H9 (cell line): ENCODE measurements at places on chromosomes 1 and 21. TPM values are rescaled to one million over a fixed set of nuclear protein-coding genes. Genes with fewer than 3 reads are reported as not detected.
A peak's percentile ranks its signal among the peaks of the same experiment; 100 is the strongest.

The ANGPTL3 gene
- not detected in 2 replicates for total RNA-seq

The AUNIP gene
- total RNA-seq = 22.0 and 22.2 TPM in 2 replicates

The OR2T35 gene
- total RNA-seq = not detected in 2 replicates

The GBP7 gene
- total RNA-seq = not detected in 2 replicates

The RIPPLY3 gene
- 1.7 and 1.9 TPM in 2 replicates for total RNA-seq

The CELF3 gene
- total RNA-seq = 0.90 and 1.0 TPM in 2 replicates

The SPRR4 gene
- not detected in 2 replicates for total RNA-seq

The KRTAP21-2 gene
- total RNA-seq = not detected in 2 replicates

The FAM163A gene
- total RNA-seq = 0.44 and 0.46 TPM in 2 replicates

The RAB7B gene
- total RNA-seq = 0.68 and 0.83 TPM in 2 replicates

- no peak overlapping the region for H3K27ac ChIP-seq
- H3K4me3 ChIP-seq = no peak overlapping the region
- H3K36me3 ChIP-seq = no peaks in the 10 kb centered on the region
- no peak for DNase-seq
- no peaks in the 10 kb centered on the region for H3K27me3 ChIP-seq
Observed at GRCh38 chr1:175341631-175342429, 149.3 kb upstream of the KIAA0040 start.

DNA sequence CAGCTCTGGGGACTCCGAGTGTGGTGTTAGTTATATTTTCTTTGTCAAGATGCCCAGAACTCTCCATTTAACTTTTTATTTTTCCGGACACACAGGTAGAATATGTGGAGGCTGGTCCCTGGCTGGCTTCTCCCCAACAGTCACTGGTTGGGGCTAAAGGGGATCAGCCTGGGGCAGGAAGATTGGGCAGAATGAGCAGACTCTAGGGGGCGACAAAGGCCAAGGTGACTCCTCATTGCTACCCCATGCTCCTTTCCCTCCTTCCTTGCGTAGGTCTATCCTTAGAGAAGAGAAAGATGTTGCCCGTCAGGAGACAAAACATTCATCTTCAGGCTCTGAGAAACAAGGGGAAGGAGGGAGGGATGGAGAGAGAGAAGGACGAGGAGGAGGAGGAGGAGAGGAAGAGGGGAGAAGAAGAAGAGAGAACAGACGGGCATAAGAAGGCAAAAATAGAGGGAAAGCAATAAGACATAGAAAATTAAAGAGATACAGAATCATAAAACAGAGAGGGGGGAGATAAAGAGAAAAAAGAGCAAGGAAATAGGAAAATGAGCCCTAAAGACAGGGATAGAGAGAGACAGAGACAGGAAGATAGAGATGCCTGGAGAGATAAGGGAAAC is 89.9 kb downstream of the FOXD2 start:
- peak; percentile 55 for DNase-seq
- no peak overlapping the region for H3K4me3 ChIP-seq
- no peaks in the 10 kb centered on the region for H3K36me3 ChIP-seq
- H3K27me3 ChIP-seq = no peaks in the 10 kb centered on the region; the same call in 1 of the 2 replicates

GRCh38 chr1:31583082-31583994 is 7.0 kb downstream of the TINAGL1 start:
- peaks cover 10% of the 10 kb centered on the region; the same call in 1 of the 2 replicates for H3K4me1 ChIP-seq
- H3K27ac ChIP-seq = no peak overlapping the region
- H3K36me3 ChIP-seq = no peaks in the 10 kb centered on the region
- H3K4me3 ChIP-seq = no peak overlapping the region
- DNase-seq = no peak

DNA sequence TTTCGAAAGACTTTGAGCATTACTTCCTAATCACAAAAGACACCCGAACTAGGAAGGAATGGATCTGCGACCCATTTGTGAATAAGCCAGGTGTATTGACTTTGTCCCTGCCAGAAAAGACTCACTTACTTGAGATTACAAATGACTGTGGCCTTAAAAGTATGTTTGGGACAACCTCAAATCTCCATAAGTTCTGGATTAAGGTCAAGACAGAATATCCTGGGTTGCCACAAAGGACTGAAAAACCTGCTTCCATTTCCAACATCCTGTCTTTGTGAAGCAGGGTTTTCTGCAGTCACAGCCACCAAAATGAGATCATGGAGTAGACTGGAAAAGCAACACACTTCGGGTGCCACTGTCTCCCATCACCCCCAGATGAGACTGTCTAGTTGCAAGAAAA is 537.4 kb upstream of the ZRANB2 start:
- H3K4me3 ChIP-seq = no peak overlapping the region
- H3K27ac ChIP-seq = no peak overlapping the region
- H3K27me3 ChIP-seq = no peaks in the 10 kb centered on the region
- DNase-seq = no peak
- no peaks in the 10 kb centered on the region for H3K4me1 ChIP-seq

DNA sequence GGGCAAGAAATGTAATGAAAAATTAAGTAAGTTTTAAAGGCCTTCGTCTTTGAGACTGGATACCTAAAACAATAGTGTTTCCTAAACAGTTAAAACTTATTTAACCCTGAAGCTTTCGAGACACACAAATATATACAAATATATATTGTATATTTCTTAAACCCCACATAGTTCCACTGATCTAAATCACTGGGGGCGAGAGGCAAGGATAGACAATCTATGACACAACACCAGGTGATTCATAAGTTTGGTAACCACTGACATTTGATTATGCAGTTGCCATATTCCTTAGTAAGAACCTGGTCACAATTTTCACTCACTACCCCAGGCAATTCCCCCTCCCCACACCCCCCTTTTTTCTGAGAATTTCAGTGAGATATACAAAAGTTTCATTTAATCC is 55.3 kb upstream of the BOLA1 start:
- H3K27me3 ChIP-seq = no peaks in the 10 kb centered on the region
- no peaks in the 10 kb centered on the region; the same call in 2 of the 3 replicates for H3K36me3 ChIP-seq
- H3K27ac ChIP-seq = no peak overlapping the region

GRCh38 chr1:178536844-178537371 is 24.0 kb downstream of the TEX35 start:
- H3K27me3 ChIP-seq = no peaks in the 10 kb centered on the region
- no peaks in the 10 kb centered on the region for H3K36me3 ChIP-seq
- H3K4me1 ChIP-seq = no peaks in the 10 kb centered on the region
- no peak overlapping the region for H3K27ac ChIP-seq

GRCh38 chr1:220754212-220754917 is 6.2 kb downstream of the MTARC2 start:
- H3K36me3 ChIP-seq = peaks cover 5% of the 10 kb centered on the region; the same call in 2 of the 3 replicates
- H3K4me1 ChIP-seq = no peaks in the 10 kb centered on the region; the same call in 1 of the 2 replicates
- H3K27me3 ChIP-seq = peaks cover 5% of the 10 kb centered on the region; the same call in 1 of the 2 replicates
- H3K4me3 ChIP-seq = no peak overlapping the region
- DNase-seq = no peak

- H3K36me3 ChIP-seq = no peaks in the 10 kb centered on the region
- no peak overlapping the region for H3K27ac ChIP-seq
- H3K4me1 ChIP-seq = 0 out of 2 replicates have a peak, but pooled peaks cover 2% of the 10 kb centered on the region
- H3K4me3 ChIP-seq = no peak overlapping the region
- H3K27me3 ChIP-seq = no peaks in the 10 kb centered on the region
- DNase-seq = no peak
Observed at GRCh38 chr1:171803045-171803444, 21.6 kb downstream of the METTL13 start.

DNA sequence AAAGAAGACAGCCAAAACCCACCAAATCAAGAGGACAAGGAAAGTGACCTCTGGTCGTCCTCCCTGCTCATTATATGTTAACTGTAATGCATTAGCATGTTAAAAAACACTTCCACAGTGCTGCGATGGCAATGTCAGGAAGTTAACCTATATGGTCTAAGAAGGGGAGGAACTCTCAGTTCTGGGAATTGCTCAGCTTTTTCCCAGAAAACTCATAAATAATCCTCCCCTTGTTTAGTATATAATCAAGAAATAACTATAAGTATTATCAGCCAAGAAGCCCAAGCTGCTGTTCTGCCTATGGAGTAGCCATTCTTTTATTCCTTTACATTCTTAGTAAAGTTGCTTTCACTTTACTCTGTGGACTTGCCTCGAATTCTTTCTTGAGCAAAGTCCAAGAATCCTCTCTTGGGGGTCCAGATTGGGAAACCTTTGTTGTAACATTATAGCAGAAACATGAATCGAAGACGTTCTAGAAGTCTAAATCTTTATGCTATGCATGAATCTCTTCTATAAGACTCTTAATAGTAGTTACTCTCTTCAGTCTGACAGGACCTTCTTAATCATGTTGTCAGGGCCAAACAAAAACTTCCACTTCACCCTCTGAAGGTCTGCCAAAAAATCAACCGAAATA is 110.0 kb upstream of the VANGL1 start:
- peaks cover 5% of the 10 kb centered on the region; the same call in 1 of the 2 replicates for H3K4me1 ChIP-seq
- H3K4me3 ChIP-seq = no peak overlapping the region

DNA sequence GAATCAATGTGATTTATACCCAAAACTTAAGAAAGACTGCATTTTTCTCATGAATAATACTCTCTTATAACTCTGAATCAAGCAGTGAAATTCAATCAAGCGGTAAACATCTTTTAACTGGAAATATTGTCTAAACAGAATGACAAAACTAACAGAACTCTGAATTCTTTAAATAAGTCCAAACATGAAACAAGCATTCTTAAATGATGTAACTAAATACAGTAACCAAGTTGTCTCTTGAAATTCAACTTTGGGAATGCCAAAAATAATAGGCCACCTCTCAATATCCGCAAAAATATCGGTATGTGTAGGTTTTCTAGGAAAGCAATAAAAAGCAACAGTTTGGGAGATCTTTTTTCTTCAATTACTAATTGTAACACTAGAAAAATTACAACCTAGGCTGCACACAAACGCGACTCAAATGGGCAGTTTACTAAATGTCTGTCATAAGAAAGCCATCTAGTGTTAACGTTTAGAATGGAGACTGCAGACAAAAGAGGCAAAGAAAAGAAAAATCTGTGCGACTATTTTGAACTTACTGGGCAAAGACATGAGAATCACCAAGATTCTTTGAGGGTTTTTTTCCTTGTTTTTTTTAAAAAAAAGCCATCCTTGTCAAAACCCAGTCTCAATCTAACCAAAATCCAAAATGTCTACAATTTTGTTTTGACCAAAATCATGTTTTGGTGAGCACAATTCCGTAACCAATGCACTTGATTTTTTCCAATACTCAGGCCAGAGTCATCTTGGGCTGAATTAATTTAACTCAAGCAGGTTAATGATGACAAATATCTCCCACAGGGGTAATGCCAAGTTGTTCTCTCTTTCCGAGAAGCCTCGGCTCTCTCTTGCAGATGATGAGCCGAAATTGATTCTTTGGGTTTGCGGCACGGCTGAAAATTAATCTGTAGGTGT is 1.3 kb downstream of the SIPA1L2 start:
- DNase-seq = no peak
- peaks cover 13% of the 10 kb centered on the region; the same call in 1 of the 2 replicates for H3K27me3 ChIP-seq
- H3K36me3 ChIP-seq = no peaks in the 10 kb centered on the region

- H3K27ac ChIP-seq = no peak overlapping the region
- H3K4me1 ChIP-seq = no peaks in the 10 kb centered on the region
- H3K36me3 ChIP-seq = no peaks in the 10 kb centered on the region
- no peaks in the 10 kb centered on the region for H3K27me3 ChIP-seq
Observed at GRCh38 chr21:41777951-41778815, 11.3 kb upstream of the RIPK4 start.

GRCh38 chr1:150829751-150830150 is 21.7 kb upstream of the CTSK start:
- H3K27me3 ChIP-seq = no peaks in the 10 kb centered on the region
- DNase-seq = no peak
- no peaks in the 10 kb centered on the region for H3K4me1 ChIP-seq
- H3K27ac ChIP-seq = no peak overlapping the region

- no peak overlapping the region for H3K27ac ChIP-seq
- H3K4me3 ChIP-seq = peak overlapping the region; percentile 33; the same call in 2 of the 3 replicates
- H3K36me3 ChIP-seq = peaks cover 41% of the 10 kb centered on the region
Observed at GRCh38 chr1:27418326-27419185, 26.1 kb downstream of the GPR3 start.

GRCh38 chr1:234062166-234062565 is 157.7 kb downstream of the SLC35F3 start:
- no peaks in the 10 kb centered on the region for H3K27me3 ChIP-seq
- H3K4me3 ChIP-seq = no peak overlapping the region
- no peak for DNase-seq
- H3K27ac ChIP-seq = no peak overlapping the region
- no peaks in the 10 kb centered on the region for H3K4me1 ChIP-seq
- H3K36me3 ChIP-seq = peaks cover 11% of the 10 kb centered on the region

DNA sequence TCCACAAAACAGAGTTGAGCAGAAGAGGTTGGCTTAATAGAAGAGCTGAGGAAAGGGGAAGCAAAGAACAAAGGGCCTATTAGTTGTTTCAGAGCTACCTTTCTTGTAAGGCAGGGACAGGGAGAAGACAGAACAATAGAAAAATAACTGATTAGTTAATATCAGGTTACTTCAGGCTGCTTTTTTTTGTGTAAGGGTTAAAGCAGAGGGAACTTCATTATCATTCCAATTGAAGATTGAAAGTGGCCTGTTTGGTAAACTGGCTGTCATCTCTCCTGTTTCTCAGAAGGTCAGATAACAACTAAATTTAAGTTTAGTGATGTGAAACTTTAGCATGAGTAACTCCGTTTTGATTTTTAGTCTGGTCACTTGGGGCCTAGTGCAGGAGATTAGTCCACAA is 22.3 kb downstream of the CDC42 start:
- peaks cover 21% of the 10 kb centered on the region for H3K36me3 ChIP-seq
- H3K27me3 ChIP-seq = no peaks in the 10 kb centered on the region
- peaks cover 2% of the 10 kb centered on the region; the same call in 1 of the 2 replicates for H3K4me1 ChIP-seq
- no peak for DNase-seq
- H3K27ac ChIP-seq = no peak overlapping the region

DNA sequence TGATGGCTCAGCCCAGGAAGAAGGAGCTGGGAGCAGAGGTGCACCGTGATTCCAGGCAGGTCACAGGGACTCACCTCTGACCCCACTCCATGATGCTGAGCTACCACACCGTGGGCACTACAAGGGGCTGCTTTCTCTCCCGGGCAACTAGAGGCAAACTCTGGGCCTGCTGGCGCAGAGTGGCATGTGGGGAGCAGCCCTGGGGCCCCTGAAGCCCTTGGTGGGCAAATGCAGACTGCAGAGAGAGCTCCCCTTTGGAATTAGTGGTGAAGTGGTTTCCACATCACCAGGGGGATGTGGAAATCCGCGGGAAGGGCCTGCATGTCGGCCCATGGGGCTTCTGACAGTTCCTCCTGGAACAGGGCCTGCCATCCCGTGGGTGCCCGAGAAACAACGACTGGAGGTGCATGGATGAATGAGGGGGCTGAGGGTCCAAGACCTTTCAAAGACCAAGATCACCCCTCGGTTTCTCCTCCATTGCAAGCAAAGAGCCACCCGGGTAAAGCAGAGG is 11.8 kb upstream of the MMEL1 start:
- no peak for DNase-seq
- 0 out of 2 replicates have a peak, but pooled peaks cover 4% of the 10 kb centered on the region for H3K36me3 ChIP-seq
- no peaks in the 10 kb centered on the region for H3K4me1 ChIP-seq
- H3K27ac ChIP-seq = no peak overlapping the region
- H3K4me3 ChIP-seq = no peak overlapping the region
